ENCODE measurements at places on chromosomes 6 and 20.

GRCh38 chr6:158818581-158819212, 471 bp downstream of the EZR start:
- DNase-seq: peak; percentile 86

DNA sequence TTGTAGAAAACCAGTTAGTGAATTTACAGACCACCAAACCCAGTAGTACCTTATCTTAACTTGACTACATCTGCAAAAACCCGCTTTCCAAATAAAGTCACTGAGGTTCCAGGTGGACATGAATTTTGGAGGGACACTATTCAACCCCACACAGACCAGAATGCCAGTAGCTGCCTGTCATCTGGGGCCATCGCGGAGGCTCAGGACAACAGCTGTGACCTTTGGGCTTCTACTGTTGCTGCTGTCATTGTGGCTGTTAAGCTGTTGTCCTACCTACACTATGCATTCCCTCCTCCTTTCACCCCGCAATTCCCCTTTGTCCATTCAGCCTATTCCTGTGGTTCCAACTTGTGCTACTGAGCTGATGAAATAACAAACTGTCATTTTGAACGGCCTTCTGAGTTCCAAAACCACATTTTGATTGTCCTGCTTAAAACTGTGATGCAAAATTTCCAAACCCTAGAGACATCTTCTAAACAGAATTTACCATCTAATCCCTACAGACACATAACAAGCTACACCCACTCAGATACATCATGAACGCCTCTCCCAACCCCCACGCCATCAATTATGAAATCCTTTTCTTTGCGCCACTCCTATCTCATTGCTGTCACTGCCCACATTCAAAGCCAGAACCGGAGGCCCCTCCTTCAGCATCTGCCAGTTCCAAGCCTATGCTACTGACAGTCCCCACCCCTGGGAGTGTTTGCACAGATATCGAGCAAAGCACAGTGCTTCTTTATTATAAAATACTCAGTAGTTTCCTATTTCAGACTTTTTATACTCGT, 125.0 kb downstream of the C6orf118 start:
- DNase-seq: no peak

DNA sequence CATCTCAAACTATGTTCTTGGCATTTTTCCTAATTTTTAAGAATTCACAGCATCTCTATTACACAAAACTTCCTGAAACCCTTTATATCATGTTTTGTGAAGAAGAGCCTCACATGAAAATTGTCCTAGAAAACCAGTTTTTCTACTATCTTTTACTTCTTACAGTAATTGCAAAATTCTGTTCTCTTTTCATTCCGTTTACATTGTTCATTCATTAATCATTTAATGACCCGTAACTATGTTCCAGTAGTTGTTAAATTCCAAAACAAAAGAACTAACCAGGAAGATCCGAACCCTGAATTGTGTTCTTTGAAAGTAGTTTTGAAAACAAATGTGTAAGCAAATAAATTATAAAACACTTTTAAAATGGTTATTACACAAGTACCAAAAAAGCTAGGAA, 597.0 kb downstream of the EYS start:
- no peak for DNase-seq

DNA sequence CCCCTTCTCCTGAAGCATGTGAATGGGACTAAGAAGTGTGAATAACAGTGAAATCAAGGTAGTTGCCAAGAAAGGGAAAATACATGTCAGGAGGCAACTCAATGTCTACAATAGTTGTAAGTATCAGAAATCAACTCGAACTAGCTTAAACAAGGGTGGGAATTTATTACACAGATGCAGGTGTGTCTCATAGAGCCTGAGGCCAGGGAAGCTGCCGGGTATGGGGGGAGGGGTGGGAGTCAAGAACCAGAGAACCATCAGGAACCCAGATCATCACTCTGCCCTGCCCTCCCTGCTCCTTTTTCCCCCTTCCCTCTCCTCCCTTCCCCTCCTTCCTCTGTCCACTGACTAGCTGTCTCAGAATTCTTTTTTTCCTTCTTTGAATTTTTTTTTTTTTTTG, 34.9 kb upstream of the BMP6 start:
- DNase-seq: no peak

DNA sequence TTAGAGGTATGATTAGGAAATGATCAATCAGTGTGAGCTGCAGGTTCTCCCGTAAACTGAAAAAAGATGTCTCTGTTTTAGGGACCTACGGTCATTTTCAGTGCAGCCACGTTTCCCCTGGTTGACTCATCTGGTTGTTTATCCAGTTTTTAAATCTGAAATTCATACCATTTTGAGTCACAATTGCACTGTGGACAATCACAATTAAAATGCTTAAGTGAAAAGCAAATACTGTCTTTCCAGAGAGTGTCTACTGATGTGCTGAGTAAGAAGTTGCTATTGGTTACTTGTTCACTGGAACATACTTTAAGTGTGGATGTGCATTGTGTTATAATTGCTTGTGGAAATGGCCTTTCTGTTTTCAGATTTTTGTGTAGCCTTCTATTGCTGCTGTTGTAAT, 305.1 kb upstream of the SASH1 start:
- no peak for DNase-seq

- no peak for DNase-seq
These were observed 183.1 kb downstream of the GMPR start for GRCh38 chr6:16421462-16421960.

GRCh38 chr6:110020888-110021287, 42.8 kb downstream of the GPR6 start:
- DNase-seq: no peak

- DNase-seq: no peak
These were observed 3.6 kb upstream of the CDKN1A start for GRCh38 chr6:36674942-36675341.

DNA sequence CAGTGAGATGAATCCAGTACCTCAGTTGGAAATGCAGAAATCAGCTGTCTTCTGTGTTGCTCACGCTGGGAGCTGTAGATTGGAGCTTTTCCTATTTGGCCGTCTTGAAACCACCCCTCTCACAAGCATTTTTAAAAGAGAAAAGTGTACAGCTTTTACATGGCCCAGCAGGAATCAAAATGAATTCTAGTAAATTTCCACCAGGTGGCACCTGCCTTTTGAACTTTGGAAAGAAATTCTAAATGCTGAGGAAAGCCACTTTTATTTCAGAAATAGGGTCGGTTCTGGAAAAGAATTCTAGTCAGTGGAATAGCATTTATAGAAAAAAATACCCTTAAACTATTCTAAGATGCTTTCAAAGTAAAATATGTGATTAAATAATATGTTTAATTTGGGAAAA, 647.8 kb downstream of the CD109 start:
- DNase-seq: peak; percentile 46

DNA sequence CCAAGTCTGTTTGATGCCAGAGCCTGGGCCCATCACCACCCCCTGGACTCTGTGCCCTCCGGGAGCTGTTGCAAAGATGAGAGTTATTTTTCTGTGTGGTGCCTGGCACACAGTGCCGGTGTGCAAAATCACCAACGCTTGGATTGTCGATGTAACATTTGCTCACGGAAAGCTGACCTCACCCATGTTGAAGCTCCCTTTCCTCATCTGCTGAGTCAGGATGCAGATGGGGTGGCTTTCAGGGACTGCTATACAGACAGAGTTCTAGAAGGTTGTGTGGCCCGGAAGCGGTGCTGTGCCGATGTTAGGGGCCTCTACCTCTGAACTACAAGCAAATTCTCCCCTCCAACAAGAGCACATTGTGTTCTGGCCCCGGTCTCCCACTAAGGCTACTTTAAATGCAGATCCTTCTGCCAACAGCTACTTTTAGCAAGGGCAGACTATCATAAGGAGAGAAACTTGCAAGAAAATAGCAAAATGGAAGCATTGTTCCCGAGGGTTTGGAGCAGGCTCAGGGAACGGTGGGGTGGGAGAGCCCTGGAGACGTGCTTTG, 34.0 kb downstream of the EYA2 start:
- no peak for DNase-seq

DNA sequence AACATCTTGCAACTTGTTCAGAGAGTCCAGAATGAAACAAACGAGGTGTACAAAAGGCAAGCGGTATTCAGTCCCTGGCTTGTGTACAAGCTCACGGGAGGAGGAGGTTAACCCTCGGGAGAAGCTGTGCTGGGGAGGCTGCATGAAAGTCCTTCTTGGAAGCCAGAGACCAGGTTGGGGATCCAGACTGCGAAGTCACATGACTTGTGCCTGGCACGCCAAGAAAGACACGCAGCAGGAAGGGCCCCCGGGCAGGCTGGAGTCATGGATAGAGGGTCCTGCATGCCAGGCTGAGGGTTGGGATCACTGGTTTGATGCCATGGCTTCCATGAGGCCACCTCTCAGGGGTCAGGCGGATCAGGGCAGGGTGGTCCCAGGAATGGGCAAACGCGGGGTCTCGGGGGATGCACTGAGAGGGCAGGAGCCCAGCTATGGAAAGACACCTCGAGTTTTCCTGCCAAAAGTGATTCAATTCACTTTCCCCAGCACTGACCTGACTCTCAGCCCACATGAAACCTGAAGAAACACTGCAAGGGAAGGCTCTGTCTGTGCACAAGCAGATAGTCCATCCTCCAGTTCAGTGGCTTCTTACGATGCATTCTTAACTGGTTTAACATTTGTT, 79.4 kb downstream of the DLL1 start:
- no peak for DNase-seq

DNA sequence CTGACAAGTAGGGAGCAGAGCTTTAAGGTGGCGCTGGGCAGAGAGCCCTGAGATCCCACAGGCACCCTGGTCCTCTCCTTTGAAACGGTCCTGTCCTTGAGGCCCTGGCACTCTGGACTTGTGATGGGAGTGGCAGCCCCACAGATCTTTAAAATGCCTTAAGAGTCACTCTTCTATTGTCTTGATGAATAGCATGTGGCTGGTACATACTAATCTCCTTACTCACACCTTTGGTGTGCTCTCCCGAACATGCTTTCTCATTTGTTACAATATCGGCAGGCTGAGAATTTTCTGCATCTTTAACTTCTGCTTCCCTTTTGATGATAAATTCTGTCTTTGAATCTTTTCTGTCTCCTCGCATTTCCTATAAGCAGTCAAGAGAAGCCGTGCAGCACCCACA, 333.8 kb downstream of the TFAP2A start:
- no peak for DNase-seq

GRCh38 chr20:564192-564591, 20.6 kb upstream of the CSNK2A1 start:
- DNase-seq: no peak

DNA sequence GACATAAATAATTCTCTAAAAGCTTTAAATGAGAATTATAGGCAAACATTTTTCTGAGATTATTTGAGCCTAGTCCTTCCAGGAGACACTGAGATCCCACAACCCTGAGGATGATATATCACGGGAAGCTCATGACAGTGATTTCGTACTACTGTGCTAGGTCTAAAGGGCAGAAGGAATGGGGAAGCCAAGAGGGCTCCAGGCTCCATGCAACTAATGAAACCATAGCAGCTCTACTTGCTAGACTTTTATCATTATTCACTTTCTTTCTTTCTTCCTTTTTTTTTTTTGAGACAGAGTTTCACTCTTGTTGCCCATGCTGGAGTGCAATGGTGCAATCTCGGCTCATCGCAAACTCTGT, 57.3 kb upstream of the SGK1 start:
- DNase-seq: no peak

DNA sequence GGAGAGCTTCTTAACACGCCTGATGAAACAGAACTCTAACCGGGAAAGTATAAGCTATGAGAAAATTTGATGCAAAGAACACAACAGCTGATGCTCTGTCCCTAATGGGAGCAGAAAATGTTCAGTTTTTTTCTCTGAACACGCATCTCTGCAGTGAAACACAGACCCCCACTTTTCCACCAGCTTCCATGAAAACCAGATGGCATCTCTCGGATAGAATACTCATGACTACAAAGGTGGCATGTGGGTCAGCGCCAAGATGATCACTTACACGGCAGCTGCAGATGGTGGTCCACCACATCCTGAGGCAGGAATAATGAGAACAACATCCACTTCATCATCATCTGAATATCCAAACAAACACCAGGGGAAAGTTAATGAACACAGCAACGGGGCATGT, 85.2 kb upstream of the CNR1 start:
- DNase-seq: no peak

DNA sequence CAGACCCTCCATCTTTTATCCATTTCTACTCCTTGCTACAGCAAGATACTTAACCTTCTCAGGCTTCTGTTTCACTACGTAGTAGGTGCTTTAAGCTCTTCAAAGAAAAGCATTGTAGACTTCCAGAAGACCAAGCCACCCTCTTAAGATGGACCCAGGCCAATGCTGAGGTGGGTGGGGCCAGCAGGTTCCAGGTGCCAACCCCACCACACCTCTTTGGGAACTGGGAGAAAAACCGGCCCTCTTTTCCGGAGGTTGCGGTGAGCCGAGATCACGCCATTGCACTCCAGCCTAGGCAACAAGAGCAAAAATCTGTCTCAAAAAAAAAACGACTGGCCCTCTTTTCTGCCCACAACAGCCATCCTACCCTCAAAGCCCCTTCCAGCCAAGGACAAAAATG, 10.6 kb upstream of the HMGA1 start:
- no peak for DNase-seq

DNA sequence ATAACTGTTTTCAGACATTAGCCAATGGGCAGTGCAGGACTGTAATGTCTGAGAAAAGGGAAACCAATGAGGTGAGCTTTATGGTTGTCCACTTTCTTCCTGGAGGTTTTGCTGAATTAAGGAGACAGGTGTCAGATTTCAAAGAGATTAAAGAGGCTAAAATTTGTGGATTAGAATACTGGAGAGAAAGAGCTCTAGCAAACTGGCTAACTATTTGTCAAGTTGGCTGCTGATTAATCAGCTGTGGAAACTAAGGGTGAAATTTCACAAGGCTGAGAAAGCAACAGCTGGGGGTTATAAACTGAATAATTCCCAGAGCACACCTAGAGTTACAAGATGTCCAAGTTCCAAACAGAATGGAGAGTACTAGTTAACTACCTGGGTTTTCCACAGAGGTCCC, 198.9 kb downstream of the TBC1D32 start:
- no peak for DNase-seq

DNA sequence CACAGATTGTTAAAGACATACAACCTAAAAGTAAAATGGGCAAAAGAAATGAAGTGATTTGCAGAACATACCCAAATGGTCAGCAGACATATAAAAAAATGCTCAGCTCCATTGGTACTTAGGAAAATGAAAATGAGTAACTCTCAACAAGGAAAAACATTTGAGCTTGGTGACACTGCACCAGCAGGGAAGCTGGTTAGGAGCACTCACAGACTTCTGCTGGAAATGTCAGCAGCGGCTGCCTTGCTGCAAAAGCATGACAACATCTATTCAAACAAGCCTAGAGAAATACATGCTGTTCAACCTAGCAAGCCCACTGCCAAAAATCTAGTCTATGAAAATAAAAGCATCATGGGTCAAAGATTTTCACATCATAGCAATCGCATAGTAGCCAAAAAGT, 99.0 kb upstream of the FOXQ1 start:
- DNase-seq: no peak

DNA sequence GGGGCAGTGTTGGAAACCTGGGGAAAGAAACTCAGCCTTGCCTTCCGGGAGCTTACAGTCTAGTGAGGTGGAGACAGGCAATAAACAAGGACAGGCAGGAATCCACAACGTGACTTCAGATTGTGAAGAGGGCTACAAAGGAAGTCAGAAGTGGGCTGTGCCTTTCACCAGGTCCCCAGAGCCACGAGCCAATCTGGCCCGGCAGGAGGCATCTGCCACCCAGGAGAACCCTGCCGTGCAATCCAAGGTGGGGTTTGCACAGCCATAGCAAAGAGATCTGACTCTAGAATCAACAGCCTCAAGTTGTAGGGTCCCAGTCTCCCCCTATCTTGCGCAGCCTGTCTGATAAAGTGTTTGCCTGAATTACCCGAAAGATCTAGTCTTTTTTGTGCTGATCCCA, 5.5 kb downstream of the SLC32A1 start:
- no peak for DNase-seq

Data from Karpas-422 (cell line).